ENCODE measurements at places on chromosomes 5 and 9.

- no peak for DNase-seq
Observed at GRCh38 chr5:11182441-11183080, 421.5 kb upstream of the DAP start.

GRCh38 chr5:103410172-103410571 is 151.6 kb downstream of the MACIR start:
- DNase-seq = no peak

DNA sequence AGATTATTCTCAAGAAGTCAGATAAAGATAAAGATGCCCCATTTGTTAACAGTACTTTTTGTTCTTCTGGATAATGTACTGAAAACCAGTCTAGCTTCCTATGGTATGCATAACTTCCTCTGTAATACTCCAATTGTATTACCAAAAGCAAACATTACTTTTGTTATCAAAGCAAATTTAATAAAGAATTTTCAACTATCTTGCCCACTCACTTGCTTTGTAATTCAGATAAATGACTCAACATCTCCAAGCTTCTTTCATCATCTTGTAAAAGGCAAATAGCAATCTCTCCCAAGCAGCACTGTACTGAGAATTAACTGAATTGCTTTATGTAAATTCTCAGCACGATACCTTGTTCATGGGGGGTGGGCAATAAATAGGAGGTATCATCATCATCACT is 98.3 kb downstream of the NFIB start:
- DNase-seq = no peak

DNA sequence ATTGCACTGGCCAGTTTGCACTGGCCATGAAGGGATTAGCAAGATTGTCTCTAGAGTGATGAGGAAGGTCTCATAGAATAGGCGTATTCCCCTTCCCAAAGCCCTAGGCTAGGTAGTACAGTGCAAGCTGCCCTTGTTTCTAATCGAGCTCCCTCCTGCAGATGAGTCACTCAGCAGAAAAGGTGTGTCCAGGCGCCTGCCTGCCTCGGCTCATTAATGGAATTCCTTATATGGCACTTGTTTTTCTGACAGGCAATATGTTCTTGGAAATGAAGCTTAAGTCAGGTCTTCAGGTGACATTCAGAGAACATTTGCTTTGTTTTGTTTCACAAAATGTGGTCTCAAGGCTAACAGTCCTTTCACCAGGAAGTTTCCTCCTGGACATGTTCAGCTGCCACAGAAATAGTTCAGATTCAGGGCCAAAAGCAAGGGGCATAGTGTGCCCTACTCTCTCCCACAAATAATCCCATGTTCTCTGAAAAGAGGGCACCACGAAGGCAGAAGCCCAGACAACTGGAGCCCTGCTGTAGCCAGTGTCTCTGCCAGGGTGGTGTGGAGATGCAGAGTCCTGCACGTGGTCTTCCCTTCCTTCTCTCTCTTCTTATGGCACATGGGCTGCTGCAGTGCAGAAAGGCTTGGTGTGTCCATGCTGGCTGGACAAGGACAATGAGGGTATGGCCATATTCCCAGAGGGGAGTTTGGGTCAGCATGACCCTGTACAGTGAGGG is 281.1 kb upstream of the MAP3K1 start:
- DNase-seq = no peak

DNA sequence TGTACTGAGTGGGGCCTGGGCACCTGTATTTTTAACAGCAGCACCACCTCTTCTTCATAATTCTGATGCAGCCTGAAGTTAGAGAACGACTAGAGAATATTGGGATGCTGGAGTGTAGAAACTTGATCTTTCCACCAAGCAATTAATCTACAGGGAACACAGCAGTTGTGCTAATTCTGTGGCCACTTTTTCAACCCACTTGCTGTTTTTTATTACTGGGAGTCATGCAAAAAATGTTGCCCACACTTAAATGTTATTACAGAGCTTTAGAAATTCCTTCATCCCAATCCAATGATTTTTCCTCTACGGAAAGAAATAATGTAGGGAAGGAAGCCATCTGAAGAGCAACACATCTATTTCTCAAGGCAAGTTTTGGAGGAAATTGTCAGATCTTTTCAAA is 190.9 kb upstream of the TUT7 start:
- no peak for DNase-seq

- DNase-seq = no peak
Observed at GRCh38 chr5:119743927-119744326, 114.6 kb downstream of the FAM170A start.

- no peak for DNase-seq
Observed at GRCh38 chr9:116087246-116087645, 66.3 kb upstream of the PAPPA start.
